ENCODE measurements at places on chromosomes 1 and 21.
A peak's percentile ranks its signal among the peaks of the same experiment; 100 is the strongest.

DNA sequence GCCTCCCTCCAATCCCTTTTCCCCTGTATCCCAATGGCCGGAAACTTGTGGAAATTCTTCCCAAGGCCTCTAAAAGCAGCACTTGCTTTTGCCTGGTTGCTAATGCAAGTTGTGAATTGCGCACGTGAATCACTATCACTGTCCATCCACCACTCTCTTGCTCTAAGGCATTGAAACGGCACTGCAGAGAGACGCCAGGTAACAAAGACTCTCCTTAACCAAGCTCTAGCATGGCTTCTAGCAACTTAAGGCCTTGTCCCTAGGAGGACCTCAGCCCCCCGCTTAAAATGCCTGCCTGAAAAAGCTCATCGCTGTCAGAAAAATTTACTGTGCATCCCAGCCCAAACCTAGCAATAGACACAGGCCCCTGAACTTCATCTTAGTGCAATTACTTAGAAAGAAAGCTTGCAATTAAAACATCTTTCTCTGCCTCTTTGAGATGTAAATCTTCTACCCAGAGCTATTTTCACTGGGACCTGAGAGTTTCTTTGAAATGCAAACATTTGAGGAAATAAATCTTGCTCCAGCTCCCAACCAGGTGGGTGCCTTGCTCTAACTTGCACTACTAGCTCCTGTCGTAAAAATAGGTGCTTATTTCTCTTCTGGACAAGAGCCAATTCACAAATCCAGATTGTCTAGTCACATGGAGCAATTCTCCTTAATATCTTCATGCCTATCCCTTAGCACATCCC is 32.9 kb upstream of the ITLN2 start:
- DNase-seq, result no peak

DNA sequence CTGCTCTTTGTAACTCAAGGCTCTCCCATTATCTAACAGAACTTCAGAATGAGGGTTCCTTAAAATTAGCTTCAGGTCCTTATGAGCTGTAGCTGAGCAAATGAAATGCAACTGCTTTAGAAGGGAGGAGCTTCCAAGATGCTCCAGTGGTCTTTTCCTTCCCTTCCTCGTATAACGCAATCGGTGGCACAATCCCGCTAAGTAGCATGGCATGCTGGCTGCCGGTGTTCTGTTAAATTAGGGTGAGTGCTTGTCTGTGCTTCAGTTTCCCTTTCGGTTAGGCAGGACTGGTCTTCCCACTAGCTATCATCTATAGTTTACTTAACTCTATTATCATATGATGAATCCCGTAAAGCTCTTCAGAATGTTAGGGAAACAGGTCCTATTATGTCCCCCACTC is 917 bp downstream of the KIAA0040 start:
- DNase-seq, result no peak

GRCh38 chr1:28229089-28229488 is 3.7 kb downstream of the DNAJC8 start:
- DNase-seq, result no peak

- no peak for DNase-seq
These were observed 38.9 kb upstream of the ERO1B start for GRCh38 chr1:236320671-236321070.

DNA sequence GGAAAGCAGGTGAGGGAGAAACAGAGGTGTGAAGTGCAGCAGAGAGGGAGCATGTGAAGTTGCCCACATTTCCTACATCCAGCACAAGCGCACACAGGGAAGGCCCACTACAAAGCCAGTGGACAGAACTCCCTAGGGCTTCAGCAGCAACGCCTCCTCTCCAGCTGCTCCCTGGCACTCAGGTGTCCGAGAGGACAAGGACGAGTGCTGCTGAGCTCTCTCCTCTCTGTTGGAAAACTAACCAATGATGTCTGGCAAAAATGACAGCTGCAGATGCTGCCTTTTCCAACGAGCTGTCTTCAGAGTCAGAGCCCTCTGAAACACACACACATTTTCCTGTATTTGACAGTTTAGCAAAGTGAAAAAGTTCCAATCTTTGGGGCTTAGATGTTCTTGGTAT is 86.8 kb downstream of the HSF2BP start:
- DNase-seq, result no peak

DNA sequence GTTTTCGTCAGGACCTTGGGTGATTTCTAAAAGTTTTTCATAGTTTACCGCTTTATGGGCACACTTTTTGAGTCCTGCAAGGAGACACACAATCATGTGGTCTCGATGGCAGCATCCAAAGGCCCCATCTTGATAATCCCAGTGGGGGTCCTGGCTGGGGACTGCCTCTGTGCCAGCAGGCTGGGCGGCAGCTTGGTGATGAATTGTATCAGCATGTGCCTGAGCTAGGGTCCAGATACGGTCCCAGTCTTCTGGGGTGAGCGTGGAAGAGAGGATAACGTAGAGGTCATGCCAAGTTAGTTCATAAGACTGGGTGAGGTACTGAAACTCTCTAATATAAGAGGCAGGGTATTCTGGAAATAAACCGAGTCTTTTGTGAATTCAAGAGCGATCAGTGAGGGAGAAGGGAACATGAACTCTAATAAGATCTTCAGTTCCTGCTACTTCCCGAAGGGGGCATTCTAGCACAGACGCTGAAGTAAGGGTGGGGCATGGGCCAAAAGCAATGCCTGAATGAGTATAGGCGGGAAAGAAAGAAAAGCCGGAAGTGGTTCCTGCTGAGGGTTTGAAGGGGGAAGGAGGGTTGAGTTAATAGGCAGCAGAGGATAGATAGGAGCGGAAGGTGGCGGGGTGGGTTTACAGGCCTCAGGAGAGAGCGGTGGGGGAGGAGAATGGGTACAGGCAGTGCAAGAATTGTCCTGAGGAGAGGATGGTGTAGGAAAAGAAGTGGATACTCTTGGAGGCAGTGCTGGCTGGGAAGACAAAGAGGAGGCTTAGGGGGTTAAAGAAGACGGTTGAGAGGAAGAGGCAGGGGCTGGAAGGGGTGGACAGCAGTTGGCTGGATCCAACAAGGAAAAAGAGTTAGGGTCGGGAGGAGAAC is 1.6 kb downstream of the ERVH48-1 start:
- peak; percentile 93 for DNase-seq

DNA sequence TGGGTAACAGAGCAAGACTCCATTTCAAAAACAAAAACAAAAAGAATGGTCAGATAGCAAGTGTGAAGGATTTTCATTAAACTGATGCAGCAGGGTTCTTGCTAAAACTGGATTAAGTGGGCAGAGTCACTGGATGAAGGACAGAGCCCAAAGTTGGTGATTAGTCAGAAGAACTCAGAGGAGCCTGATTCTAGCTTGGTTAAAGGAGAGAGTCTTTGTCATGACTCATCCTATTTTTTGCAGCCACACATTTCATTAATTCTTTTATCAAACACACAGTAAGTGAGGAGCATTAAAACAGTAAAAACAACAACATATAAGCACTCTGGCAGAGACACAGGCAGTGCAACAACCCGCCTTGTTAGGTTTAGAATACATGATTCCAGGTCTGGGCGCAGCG is 56.0 kb upstream of the EDARADD start:
- peak; percentile 4 for DNase-seq

GRCh38 chr1:181809991-181810545 is 251.4 kb downstream of the ZNF648 start:
- no peak for DNase-seq

GRCh38 chr21:41411449-41412089 is 14.5 kb upstream of the MX1 start:
- DNase-seq, result no peak

DNA sequence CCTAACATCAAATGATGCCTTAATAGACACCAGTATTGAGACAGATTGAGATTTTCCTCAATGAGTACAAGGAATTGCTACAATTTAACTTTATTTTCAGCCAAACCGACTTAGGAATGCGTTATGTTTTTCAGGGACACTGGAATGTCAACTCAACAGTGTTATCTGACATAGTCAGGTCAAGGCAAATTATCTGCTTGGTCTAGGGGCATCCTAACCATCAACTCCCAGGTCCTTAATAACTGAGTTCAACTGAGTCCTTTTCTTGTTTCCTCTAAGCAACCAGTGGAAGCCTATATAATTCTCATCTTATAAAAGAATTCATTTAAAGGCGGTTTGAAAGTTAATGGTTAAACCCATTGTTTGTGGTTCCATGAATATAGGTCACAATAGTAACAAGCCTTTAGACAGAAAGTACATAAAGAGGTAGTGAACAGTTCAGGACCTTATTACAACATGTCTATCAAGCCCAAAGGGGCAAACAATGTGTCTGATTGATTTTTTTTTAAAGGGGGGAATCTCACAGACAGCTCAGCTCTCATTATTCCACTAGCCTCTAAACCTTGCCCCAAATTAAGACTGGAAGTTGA is 32.3 kb upstream of the NR5A2 start:
- DNase-seq, result no peak

DNA sequence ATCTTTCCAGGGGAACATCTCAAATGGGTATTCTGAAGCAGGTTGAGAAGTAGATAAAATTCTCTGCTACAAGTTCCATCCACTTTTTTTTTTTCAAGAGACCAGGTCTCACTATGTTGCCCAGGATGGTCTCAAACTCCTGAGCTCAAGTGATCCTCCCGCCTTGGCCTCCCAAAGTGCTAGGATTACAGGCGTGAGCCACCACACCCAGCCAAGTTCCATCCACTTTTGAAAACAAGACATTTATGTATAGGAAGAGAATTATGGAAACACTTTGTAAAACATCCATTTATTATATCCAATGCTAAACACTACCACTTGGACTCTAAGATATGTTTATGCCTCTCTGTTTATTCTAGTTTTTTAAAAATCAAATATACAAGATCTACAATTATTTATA is 13.4 kb downstream of the HNRNPU start:
- DNase-seq, result no peak

- no peak for DNase-seq
These were observed 4.0 kb downstream of the HCRTR1 start for GRCh38 chr1:31621498-31621820.

- peak; percentile 65 for DNase-seq
These were observed 12.8 kb downstream of the PPFIA4 start for GRCh38 chr1:203038891-203039608.

Data from fibroblast of skin of right quadriceps (primary cell).